ENCODE measurements at places on chromosomes 6 and 20.

DNA sequence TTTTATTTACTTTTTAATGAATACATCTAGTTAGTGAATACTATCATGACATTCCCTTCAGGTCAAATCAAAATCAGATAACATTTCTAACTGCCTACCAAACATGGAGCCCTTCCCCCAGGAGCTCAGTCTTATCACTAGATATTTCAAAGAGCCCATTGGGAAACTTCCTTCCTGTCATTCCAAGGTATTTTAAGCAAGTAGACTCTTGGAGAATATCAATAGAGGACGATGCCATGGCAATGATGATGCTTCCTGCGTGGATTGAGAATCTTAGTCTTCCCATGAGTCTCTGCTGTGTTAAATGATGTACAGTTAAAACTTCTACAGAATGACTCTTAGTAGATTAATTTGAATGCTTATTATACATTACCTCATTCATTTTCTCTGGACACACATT is 384.9 kb downstream of the CENPW start:
- no peak for DNase-seq

DNA sequence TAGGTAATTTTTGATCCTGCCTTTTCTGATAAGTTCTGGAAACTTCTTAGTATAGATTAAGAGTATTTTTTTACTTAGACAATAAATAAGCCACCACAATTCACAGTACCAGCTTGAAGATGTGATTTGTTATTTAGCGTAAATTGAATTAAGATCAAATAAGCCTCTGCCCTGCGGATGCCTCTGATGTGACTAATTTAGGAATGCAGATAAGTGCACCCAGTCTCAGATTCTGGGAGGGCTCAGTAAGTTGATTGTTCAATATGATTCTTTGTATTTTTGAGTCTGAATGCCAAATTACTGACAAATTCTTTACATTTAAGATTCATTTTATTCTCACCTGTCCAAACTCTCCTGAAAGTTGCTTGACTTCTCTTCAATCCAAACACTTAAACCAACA is 147.5 kb downstream of the THBS2 start:
- DNase-seq, result no peak

DNA sequence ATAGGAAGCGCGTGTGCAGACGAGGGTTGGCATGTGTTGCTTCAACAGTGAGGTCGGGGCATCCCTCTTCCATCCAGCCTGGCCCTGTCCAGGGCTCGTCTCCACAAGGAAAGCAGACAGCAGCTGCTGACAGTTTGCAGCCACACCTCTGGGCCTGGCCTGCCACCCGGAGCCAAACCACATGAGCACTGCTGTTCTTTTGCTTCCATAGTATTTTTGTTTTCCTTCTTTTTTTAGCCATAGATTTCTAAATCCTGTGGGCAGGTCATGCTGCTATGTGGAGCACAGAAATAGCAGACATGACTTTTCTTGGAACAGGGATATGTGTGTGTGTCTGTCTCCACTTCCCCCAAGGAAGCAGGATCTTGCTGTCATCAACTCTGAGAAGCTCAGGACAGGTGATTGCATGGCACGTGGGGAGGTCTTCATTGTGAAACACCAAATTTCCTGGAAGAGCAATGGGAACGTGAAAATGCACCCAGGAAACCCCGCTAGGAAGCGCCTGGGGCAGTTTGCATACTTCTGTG is 167.4 kb downstream of the DTNBP1 start:
- no peak for DNase-seq

- DNase-seq, result no peak
These were observed 38.1 kb upstream of the FAM135A start for GRCh38 chr6:70375166-70375565.

DNA sequence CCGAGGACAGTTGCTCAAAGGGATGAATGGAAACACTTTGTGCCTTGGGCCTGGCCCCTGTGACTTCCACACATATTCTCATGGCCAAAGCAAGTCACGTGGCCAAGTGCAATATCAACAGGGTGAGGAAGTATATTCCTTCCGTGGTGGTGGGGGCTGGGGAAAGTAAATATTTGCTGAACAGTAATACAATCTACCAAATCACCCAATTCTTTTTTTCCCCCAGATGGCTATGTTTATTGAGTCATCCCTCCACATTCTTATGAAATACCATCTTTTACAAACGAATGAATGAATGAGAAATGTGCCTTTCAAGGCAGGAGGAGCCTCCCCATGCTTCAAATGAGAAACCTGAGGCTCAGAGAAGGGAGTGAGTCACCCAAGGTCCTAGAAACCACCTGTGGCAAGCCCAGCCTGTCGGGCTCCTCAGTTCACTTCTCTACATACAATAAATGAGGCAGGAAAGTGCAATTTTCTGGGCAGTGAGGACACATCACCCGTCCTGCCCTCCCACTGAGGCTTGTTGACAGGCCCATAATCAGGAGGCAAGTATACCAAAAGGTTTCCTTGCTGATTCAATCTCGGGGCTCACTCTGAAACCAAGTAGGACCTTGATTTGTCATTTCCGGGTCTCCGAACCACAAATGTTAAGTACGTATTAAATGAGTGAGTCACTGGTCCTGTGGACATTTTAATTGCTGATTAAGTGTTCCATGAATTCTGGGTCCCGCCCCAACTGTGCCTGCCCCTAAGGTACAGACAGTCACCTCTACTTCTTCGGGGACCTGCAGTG is 25.3 kb upstream of the TOP1 start:
- peak; percentile 76 for DNase-seq

GRCh38 chr20:46772901-46773300 is 63.5 kb downstream of the SLC2A10 start:
- DNase-seq, result no peak

DNA sequence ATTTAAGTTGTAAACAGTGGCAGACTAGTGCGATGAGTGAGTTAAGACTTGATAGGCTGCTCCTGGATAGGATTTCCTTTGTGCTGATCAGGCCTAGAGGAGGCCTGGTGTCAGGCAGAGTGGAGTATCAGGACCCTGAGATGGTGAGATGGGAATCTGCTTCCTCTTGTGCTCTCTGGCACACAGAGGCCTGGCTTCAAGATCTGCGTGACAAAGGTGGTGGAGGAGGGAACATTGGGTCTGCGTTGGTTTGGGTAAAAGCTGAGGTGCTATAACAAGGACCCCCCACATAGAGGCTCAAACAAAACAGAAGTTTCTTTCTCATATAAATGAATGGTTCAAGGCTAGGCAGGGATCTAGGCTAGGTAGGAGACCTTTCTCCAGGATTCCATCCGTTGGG is 20.3 kb downstream of the SCAND1 start:
- DNase-seq, result no peak

GRCh38 chr20:38119446-38119845 is 45.6 kb downstream of the TGM2 start:
- DNase-seq, result no peak

DNA sequence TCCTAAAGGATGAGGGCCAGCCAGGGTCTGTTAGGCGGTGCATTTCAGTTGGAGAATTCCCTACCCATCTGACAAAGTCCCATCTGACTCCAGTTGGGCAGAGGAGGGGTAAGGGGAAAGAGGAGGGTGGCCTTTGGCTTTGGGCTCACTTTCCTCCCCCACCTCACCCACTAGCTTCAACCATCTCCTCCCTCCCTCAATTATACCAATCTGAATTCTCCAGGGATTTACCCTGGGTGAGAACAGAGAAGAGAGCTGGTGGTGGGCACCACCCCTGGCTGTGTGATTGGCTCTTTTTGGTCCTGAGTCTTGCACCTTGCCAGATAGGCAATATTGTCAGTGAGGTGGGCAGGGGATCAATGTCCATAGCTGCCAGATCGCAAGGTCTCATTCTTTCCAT is 3.2 kb downstream of the HMGA1 start:
- no peak for DNase-seq

- DNase-seq, result no peak
These were observed 201.5 kb downstream of the ZFAND3 start for GRCh38 chr6:38021029-38021428.

DNA sequence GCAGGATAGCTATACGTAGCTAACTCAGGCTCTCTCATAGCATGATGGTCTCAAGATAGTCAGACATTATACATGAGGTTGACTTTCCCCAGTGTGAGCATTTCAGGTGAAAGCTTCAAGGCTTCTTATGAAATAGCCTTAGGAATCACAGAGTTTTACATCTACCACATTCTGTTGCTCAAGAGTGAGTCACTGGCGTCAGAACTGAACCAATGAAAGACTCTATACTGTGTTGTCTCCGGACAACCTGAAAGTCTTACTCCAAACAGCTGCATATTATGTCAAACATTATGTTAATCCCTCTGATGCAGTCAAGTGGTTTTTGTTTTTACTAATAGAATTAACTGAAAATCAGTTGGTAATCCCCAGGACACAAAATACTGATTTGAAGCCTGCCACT is 79.8 kb upstream of the TRDN start:
- DNase-seq, result no peak

- DNase-seq, result no peak
These were observed 11.3 kb downstream of the LRP11 start for GRCh38 chr6:149852881-149853280.

DNA sequence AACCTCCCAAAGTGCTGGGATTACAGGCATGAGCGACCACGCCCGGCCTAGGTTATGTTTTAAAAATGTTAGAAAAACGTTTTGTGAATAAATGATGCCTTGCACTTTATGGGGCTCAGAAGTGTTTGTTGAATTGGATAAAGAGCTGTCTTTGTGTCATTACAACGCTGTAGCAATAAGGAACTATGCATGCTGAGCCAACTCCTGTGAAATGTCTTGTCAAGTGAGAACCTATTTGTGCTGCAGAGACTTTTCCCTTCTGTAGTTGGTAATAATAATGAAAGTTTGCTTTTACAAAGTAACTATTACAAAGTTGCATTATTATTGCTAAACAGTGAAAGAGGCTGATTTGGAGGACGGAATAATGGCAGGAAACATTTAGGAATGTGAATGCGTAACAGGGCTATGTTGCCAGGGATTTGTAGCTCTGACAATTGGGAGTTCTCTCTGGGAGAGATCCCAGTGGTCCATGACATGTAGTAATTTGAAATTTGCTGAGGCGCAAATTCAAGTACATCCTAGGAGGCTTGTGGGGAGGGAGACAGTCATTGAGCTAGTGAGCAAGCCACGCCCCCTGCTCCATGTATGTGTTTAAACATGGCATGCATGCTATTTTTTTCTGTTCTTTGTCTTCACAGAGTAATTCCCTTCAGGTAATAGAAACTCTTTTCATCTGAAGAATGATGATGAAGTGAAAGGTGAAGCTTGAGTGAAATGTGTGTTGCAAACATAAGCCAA is 16.8 kb upstream of the BICRAL start:
- DNase-seq, result no peak

- DNase-seq, result no peak
These were observed 219.3 kb upstream of the RNF217 start for GRCh38 chr6:124742971-124743370.

- no peak for DNase-seq
These were observed 15.7 kb downstream of the BPIFA1 start for GRCh38 chr20:33251496-33251895.

DNA sequence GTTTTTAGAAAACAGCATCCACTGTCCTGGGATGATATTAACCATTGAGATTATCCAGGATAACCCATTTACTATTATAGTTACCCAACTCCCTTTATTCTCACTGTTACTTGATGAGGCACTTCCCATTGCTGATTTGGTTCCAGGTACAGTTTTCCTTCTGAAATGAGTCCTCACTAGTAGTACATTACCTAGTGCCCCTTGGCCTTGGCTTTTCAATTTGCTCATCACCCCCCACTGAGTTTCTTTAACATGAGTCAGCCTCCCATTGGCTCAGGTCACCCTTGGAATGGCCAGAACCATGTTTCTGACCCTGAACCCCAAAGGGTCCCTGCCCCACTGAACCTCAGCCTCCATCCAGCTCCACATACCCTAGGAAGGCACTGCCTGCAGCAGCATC is 28.4 kb downstream of the MDGA1 start:
- DNase-seq, result no peak

Data from stimulated activated CD4-positive, alpha-beta T cell treated with anti-CD3 and anti-CD28 coated beads, Interleukin-12 subunit alpha, Interleukin-12 subunit beta, amount 100 ng/mL, for 48 hours (primary cell).